ENCODE measurements at places on chromosomes 2 and 18.

DNA sequence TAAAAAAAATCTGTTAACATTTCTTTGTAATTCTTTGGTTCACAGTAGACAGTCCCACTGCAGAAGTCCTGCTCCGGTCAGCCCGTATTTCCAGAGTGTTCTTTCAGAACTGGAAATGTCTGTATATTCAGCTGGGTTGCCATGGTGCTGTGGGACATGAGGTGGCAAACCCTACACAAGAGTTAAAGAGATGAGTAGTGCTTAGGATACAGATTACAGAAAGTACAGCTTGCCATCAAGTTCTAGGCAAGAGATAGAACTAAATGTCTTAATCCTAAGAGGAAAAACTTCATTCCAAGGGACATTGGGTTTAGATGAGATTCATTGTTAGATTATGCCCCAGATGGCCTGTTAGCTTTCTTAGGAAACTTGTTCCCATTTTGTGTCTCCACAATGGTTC is 60.1 kb downstream of the FMNL2 start:
- no peak for DNase-seq

DNA sequence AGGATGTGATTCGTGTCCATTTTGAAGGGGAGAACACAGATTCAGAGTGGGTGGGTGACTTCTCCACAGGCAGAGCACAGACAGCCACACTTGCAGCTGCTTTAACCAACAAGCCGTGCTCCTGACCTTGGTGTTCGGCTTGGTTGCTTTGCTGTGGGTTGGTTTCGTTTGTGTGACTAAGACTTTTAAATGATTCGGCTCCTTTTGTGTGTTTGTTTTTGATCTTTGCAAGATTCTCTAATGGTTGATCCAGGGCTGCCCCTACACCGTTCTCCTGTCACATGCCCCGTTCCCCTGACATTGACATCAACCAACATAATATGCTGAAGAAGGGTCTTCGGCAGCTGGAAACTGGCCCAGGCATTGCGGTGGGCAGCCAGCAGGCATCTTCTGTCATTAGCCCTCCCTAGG is 95.9 kb upstream of the MBOAT2 start:
- DNase-seq, result no peak

DNA sequence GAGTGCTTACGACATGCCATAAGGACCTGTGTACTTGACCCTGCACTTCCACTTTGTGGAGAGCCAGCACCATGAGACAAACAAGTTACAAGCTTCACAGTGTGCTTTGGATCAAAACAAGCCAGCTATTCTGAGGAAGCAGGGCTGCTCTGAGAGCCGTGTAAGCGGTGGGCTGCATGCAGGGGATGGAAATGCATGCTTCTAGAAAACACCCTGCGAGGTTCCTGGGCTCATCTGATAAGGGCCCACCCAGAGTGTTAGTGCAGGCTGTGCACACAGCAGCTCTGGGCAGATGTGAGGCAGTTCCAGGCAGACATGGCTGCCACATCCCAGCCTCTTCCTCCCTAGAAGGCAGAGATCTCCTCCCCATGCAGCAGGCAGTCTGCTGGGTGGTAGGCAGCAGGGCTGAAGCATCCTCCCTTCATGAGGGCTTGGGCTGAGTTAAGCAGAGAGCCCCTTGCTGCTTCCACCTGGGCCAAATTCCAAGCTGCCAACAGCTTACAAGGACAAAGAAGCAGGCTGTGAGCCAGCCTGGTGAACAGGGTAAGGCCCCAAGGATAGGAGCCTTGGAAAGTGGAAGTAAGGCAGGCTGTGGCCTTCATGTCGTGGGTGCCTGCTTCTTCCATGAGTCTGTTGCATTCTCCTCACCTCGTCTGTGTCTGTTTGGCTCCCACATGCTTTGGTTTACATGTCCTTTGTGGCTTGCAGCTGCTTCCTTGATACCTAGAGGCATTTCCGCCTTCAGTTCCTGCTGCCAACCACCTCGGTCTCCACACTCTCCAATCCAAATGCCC is 7.7 kb downstream of the PSD4 start:
- DNase-seq, result no peak

- DNase-seq, result no peak
Observed at GRCh38 chr2:72136933-72137497, 10.6 kb downstream of the CYP26B1 start.

DNA sequence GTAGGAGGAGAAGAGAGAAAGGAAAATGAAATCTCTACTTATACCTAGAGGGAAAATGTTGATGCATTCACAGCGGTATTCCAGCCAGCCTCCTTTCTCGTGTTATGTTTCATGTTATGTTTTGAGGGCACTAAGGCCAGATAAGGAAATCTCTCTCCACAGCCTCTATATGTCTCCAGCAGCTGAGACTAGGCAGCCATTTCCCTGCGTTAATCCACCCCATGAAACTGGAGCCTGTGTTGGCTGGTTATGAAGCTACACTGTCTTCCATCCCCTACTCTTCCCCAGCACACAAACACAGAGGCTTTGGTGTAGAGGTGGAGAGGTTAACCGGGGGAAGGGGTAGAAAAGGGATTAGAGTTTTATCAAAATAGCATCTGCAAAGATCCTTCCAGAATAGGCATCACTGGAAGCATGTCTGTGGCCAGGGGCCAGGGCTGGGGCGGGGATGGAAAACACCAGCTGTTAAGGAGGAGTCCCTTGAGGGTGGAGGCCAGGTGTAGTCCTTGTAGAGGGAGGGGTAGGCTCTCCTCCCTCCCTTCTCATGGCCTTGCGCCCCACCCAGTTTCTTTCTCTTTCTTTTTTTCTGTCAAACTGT is 100.9 kb upstream of the TNP1 start:
- no peak for DNase-seq

DNA sequence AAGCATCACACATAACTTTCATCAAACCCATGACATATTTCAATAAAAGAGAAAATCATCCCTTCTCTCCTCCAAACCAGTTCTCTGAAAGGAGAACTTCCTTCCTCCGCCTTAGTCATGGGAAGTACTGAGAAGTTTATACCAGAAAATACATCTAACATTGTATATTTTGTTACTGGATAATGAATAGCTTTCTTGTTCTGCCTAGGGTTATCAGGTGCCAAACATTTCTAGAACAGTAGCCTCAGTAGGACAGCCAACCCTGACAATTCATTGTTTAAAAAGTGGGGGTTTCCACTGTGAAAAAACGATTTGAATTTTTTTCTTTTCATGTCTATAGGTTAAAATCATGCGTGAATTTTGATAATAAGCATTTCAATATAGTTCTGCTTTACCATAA is 16.0 kb upstream of the DAW1 start:
- DNase-seq, result no peak

- no peak for DNase-seq
Observed at GRCh38 chr2:224984637-224985036, 57.6 kb downstream of the DOCK10 start.

GRCh38 chr2:240184656-240185055 is 44.2 kb upstream of the OTOS start:
- DNase-seq, result no peak

DNA sequence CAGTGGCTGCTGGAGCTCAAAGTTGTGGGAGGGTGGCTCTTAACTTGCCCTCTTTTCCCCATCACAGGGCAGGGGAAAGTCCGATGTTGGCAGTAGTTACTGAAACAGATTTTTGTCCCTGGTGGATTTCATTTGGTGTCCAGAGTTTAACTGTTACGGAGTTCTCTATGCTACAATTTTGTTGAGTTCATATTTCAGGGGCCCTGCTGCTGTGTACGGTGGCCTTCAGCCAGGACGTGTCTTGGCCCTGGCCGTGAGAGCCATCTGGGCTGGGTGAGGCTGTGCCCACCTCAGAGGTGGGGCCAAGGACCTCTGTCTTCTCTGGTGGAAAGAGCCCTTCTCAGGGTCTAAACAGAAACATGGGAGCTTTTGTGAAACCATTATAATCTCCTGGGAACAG is 67.4 kb downstream of the SH3YL1 start:
- no peak for DNase-seq

- no peak for DNase-seq
Observed at GRCh38 chr2:129443235-129443864, 536.1 kb upstream of the RAB6C start.

GRCh38 chr2:144479659-144480058 is 40.3 kb downstream of the ZEB2 start:
- DNase-seq, result no peak

GRCh38 chr2:150589681-150590080 is 102.2 kb upstream of the RND3 start:
- no peak for DNase-seq

DNA sequence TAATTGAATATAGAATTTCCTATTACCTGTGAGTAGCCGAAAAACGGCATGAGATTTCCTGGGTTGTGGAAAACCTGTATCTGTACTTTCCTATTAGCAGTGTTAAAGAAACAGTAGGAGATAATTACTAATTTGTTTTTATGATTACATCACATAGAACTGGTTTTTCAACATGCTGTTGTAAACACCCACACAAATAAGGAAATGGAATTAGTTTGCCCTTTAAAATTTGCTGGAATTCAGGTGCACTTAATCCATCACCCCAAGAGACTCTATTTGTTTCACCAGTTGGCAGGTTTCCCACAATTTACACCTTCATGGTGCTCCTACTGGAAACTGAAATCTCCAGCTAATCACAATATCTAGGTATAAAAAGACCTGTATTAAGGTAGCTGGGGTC is 274.1 kb upstream of the SLC8A1 start:
- DNase-seq, result no peak

GRCh38 chr2:177193240-177193639 is 19.4 kb upstream of the HNRNPA3 start:
- DNase-seq, result no peak

DNA sequence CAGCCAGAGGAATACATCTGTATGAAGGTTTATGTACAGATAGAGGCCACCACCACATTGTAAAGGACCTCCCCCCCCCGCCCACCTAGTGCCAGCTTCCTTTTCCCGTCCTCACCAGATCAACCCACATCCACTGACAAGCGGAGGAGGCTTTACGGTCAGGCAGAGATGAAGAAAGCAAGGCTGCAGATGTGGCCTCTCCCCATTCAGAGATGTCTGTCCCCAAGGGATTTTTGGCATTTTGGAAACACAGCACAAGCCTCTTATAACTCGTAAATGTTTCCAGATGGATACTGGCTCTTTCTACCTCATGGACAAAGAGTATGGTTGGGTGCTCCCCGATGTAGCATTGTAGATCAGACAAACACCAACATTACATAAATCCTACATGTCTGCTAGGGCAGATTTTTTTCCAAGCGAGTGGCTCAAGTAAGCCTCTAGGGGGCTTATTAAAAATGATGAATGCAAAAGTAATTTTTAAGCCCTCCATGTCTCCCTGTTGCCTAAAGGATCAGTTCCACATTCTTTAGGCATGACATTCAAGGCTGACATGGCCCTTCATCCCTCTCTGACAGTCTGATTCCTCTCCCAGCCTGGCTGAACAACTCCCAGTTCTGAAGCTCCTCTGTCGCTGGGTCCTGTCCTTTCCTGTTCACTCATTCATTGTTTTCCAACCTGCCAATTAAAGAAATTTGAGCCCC is 11.7 kb downstream of the VIT start:
- DNase-seq, result no peak
